Keratinocyte (primary cell): ENCODE measurements at places on chromosomes 11 and 22. TPM values are rescaled to one million over a fixed set of nuclear protein-coding genes. Genes with fewer than 3 reads are reported as not detected.
A peak's percentile ranks its signal among the peaks of the same experiment; 100 is the strongest.

DNA sequence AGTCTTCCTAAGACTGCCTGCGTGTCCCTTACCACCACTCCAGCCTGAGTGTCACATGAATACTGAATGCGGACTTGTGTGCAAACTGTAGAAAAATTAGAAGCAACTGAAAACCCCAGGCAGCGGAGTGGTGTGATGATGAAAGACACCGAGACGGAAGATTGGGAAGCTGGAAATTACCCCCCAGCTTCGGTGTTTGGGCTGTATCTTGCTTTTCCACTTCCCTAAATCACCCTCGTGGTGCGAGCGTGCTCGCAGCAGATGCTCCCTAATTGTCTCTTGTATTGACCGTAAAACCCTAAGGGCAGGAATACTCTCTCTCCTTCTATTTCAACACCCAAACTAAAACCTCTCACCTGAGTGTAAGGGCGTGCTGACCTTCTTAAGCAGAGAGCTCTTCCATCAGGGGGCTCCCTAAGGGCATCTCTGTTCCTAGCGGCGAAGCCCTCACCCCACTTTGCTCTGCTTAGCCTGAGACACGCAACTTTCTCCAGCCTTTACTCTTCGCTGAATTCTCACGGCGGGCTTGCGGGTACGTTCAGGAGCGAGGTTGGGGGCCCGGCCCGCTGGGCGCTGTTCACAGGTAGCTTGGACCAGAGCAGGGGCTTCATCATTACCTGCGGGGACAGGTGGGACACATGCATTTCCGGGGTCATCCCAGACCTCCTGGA is 62.4 kb downstream of the CRYBB2 start:
- no peak overlapping the region for H3K27ac ChIP-seq
- no peak for DNase-seq
- H3K27me3 ChIP-seq: peaks cover 41% of the 10 kb centered on the region
- H3K4me3 ChIP-seq: no peak overlapping the region

- no peak overlapping the region for H3K27ac ChIP-seq
- no peak overlapping the region for H3K4me3 ChIP-seq
- no peaks in the 10 kb centered on the region for H3K4me1 ChIP-seq
- no peak for DNase-seq
- H3K36me3 ChIP-seq: no peaks in the 10 kb centered on the region
These were observed 24.2 kb downstream of the PARVG start for GRCh38 chr22:44204739-44205515.

FADS1 gene
- 19.0 to 34.0 TPM (median 32.0 TPM) in 3 replicates for polyA plus RNA-seq

DNA sequence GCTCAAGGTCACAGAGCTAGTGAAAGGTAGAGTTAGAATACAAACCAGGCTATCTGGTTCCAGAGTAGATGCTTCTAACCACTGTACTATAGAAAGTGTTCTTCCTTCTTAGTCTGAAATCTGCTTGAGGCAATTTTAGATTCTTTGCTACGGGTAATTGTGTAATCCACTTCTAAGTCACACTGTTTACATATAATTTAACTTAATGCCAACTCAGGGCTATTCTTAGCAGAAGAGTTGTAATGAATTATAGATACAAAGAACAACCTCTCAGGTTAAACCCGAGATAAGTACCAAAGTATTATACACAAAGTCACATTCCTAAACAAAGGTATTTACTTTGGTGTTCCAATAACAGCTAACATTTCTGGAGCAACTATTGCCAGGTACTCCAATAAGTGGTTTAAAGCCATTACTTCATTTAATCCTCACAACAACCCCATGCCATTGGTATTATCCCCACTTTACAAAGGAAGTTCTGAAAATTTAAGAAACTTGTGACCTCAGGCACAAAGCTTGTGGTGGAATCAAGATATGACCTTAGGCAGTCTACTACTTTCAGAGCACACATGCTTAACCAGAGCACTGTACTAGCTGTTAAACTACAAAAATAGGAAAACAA is 31.1 kb upstream of the DDI1 start:
- no peak for DNase-seq
- no peaks in the 10 kb centered on the region for H3K36me3 ChIP-seq
- no peaks in the 10 kb centered on the region for H3K4me1 ChIP-seq
- H3K4me3 ChIP-seq: no peak overlapping the region

FGF4 gene
- not detected in 3 replicates for polyA plus RNA-seq

DNA sequence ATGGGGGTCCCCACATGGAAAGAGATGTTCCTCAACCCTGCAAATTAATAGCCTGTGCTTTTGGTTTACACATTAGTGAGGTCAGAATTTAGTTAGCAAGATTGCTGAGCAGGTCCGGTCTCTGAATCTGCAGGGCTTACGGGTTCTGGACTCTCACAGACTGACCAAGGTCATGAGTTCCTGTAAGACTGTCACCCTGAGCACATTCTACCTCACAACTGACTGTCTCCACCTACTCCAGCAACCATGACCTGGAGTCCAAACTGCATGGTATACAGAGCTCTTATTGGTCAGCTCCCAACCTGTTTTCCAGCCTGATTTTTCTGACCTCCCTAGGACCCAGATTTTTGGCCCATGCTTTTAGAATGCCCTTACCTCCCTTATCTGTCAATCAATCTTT is 28.2 kb downstream of the DKK3 start:
- H3K4me1 ChIP-seq: peaks cover 75% of the 10 kb centered on the region
- peak overlapping the region; percentile 49 for H3K27ac ChIP-seq
- H3K36me3 ChIP-seq: peaks cover 8% of the 10 kb centered on the region
- no peaks in the 10 kb centered on the region for H3K27me3 ChIP-seq
- no peak for DNase-seq

ACTN3 gene
- polyA plus RNA-seq: not detected in 3 replicates

DNA sequence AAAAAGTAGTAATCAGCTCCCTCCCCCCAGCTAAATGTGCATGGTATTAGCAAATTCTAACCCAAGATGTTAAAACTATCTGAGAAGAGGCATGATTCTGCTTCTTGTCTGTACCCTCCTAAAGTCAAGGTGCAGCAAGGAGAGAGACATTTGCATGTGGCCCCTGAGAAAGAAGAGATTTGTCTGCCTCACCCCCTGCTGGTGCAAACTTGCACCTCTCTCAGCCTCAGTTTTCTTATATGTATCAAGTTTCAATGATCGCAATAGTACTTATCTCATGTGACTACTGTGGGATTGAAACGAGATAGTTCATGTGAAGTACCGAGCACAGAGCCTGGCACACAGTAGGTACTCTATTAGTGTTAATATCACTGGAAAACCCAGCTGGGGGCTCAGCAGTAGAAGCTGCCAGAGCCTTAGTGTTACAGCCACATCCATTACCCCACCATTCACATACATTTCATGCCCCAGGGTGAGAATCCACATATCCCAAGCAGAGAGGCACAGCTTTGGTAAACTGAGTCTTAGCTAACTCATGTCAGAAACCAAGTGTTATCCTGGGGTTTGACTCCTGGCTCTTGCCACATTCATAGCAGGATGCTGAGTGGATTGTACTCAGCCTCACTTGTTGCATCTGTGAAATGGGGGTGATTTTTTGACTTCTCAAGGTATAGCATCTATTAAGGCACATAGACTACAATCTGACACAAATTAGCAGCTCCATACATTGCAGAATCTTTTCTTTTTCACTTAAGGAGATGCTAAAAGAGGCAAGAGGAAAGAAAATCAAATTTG is 24.9 kb downstream of the CD44 start:
- H3K27me3 ChIP-seq: no peaks in the 10 kb centered on the region
- no peak for DNase-seq
- H3K4me3 ChIP-seq: no peak overlapping the region
- H3K27ac ChIP-seq: peak overlapping the region; percentile 87
- peaks cover 100% of the 10 kb centered on the region for H3K4me1 ChIP-seq

GRCh38 chr22:46044621-46045458 is 67.9 kb upstream of the WNT7B start:
- peak overlapping the region; percentile 93 for H3K27ac ChIP-seq
- no peak for DNase-seq
- H3K4me1 ChIP-seq: peaks cover 82% of the 10 kb centered on the region
- peak overlapping the region; percentile 69 for H3K4me3 ChIP-seq
- H3K36me3 ChIP-seq: no peaks in the 10 kb centered on the region

- no peak for DNase-seq
- H3K4me3 ChIP-seq: peak overlapping the region; percentile 95
- H3K36me3 ChIP-seq: peaks cover 10% of the 10 kb centered on the region
- H3K27ac ChIP-seq: peak overlapping the region; percentile 92
These were observed 750 bp downstream of the XRCC6 start for GRCh38 chr22:41621911-41622179.

DNA sequence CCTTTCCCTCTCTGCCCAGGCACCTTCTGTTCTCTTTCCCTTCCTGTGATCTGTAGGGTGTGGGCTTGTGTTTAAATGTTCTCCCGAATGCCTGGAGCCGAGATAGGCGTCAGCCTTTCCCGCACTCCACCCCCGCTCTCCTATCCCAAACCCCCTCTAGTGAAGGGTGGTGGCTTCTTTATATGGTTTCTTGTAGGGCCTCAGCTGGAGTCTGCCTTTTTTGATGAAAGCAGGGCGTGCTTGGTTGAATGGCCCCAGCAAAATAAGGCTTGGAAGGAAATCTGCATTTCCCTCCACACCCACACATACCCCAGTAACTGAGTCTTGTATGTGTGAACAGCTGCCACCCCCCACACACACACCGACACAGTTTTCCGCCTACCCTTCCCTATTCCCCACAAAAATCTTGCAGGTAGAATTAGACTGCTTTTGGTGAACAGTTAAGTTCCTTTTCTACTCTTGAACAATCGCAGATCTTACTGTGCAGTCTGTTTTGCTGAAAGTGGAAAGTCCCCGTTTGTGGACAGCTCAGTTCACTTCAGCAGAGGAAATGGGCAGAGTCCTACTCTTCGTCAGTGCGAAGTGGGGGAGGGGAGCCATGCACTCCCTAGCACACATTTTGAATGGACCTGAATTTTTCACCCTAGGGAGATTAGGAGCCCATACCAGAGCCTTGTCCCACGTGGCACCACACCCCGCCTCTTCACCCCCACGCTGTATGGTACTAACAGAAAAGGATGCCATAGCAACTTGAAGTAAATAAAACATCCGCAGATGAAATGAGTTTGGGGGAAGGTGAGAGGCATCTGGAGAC is 25.5 kb upstream of the GRK2 start:
- peak overlapping the region; percentile 96 for H3K27ac ChIP-seq
- peaks cover 30% of the 10 kb centered on the region for H3K4me1 ChIP-seq
- no peak for DNase-seq
- peak overlapping the region; percentile 73 for H3K4me3 ChIP-seq

DNA sequence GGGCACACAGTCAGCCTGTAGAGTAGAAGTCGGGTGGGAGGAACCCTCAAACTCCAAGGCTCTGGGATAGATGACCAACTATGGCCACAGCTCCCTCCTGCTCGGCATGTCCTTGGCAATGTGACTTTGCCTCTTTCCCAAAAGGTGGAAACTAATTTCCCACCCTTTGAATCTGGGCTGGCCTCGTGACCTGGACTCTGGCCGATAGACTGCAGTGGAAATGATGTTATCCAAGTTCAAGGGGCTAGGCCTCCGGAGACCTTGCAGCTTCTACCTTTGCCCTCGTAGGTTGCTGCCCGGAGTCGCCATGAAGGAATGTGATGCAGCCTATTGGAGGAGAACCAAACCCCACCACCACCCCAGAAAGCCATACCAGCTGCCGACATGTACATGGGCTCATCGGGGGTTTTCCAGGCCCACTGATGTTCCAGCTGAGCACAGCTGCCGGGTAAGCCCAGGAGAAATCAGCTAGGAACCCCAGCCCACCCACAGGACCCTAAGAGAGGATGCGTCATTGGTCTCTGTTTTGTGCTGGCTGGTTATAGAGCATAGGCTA is 30.4 kb downstream of the KCNJ4 start:
- H3K4me1 ChIP-seq: peaks cover 10% of the 10 kb centered on the region
- DNase-seq: no peak

DNA sequence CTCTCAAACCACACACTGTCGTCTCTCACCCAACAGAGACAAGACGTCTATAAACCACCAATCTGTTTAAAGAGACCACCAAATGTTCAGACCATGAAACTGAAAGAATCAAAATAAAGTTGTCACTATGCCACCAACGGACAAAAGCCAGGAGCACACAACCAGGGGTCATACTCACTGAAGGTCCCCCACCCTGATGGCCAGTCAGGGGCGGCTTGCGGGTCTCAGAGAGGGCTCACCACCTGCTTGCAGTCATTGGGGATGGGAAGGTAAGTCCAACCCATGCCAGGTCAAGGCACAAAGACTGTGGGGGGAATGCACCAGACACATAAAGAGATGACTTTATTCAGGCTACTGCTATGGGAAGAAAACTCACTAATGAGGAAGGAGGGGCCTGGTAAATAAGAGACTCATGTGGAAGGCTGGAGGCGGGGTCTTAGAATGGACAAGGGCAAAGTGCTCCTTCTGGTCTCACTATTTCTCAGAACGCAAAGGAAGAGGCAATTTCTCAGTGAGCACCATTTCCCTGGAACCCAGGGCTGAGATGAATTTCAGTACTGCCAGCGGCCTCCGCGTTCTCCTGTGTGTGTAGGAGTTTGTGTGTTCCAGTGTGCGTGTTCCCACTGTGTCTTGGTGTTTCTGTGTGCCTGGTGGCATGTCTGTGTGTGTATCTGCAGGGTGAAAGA is 17.3 kb downstream of the SCARF2 start:
- H3K4me1 ChIP-seq: no peaks in the 10 kb centered on the region
- DNase-seq: no peak
- H3K36me3 ChIP-seq: no peaks in the 10 kb centered on the region

- H3K4me1 ChIP-seq: no peaks in the 10 kb centered on the region
- no peak overlapping the region for H3K27ac ChIP-seq
- no peaks in the 10 kb centered on the region for H3K27me3 ChIP-seq
- H3K36me3 ChIP-seq: no peaks in the 10 kb centered on the region
- DNase-seq: no peak
These were observed 12.2 kb downstream of the BDNF start for GRCh38 chr11:27688076-27688475.

- H3K4me1 ChIP-seq: peaks cover 7% of the 10 kb centered on the region
- H3K36me3 ChIP-seq: no peaks in the 10 kb centered on the region
- no peak overlapping the region for H3K4me3 ChIP-seq
- no peaks in the 10 kb centered on the region for H3K27me3 ChIP-seq
- H3K27ac ChIP-seq: no peak overlapping the region
These were observed 103.3 kb downstream of the SGSM3 start for GRCh38 chr22:40473703-40474102.

DNA sequence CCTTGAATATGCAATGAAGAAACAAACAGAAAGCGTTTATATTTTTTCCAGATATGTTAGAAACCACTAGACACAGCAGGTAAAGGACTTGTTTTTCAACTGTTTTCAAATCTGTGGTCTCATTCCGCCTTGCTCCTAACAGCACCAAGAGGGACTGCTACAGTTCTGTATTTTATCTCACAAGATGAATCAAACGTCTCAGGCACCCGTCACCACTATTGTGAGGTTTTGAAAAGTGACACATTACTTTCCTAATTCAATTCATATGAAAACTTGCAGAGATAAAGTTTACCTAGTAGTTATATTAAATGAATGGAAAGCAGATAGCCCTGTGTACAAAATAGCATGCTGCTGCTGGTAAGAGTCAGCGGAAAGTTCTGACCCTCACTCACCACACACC is 386.3 kb downstream of the ETS1 start:
- H3K27ac ChIP-seq: no peak overlapping the region
- DNase-seq: no peak
- no peaks in the 10 kb centered on the region for H3K27me3 ChIP-seq
- no peaks in the 10 kb centered on the region for H3K36me3 ChIP-seq
- peaks cover 9% of the 10 kb centered on the region for H3K4me1 ChIP-seq
- no peak overlapping the region for H3K4me3 ChIP-seq

- no peaks in the 10 kb centered on the region for H3K27me3 ChIP-seq
- no peak overlapping the region for H3K27ac ChIP-seq
- H3K4me3 ChIP-seq: no peak overlapping the region
- no peaks in the 10 kb centered on the region for H3K36me3 ChIP-seq
These were observed 25.2 kb upstream of the GCAT start for GRCh38 chr22:37782340-37783168.

- H3K36me3 ChIP-seq: no peaks in the 10 kb centered on the region
- H3K4me1 ChIP-seq: peaks cover 20% of the 10 kb centered on the region
- no peaks in the 10 kb centered on the region for H3K27me3 ChIP-seq
- DNase-seq: peak; percentile 68
These were observed 292.2 kb downstream of the ST3GAL4 start for GRCh38 chr11:126647735-126648134.
